ENCODE measurements at places on chromosomes 2 and 18. TPM values are rescaled to one million over a fixed set of nuclear protein-coding genes. Genes with fewer than 3 reads are reported as not detected.

GRCh38 chr2:181575024-181575649, 81.8 kb downstream of the CERKL start:
- peak; percentile 23 for DNase-seq

GRCh38 chr2:128252501-128252900, 66.2 kb downstream of the HS6ST1 start:
- no peak for DNase-seq

DNA sequence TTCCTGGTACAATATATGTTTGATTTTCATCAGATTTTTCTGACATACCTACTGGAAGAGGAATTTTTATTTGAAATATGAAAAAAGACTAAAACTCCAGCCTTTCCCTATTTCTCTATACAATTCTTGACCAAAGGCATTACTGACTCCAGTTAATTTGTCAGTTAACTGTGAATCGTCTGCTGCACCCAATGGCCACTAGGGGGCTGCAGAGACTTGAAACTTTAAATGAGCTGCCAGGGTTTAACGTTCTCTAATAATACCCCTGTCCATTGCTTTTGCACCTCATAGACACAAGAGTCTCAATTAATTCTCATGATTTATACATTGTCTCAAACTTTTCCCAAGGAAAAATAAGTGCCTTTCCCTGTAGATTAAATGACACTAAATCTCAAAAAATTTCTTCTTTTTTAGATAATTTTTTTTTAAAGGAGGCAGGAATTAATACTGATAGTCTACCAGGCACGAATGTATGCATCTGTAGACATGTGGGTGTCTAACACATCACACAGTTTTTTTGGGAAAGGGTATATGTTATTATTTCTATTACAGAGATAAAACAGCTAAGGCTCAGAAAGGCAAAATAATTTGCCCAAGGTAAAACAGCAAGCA, 1.8 kb upstream of the ALK start:
- DNase-seq, result peak; percentile 83

GRCh38 chr2:227324642-227324994, 433 bp upstream of the MFF start:
- no peak for DNase-seq

DNA sequence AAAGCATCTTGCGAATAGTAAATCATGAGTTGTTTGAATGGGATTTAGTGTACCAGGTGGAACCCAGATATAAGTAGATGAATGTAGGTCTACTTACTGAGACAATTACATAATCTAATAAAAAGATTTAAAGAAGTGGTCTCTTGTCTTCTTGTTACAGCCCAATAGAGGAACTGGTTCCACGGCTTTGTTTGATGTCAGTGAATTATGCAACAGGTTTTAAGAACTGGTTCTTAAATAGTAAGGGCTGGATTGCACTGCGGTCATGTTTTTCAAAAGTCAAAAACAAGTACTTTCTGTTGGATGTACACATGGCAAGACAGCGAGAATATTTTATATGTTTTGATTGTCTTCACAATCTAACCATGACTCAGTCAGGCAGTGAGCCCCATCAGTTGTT, 15.4 kb upstream of the SLC9A2 start:
- peak; percentile 39 for DNase-seq

GRCh38 chr2:236657215-236657614, 87.6 kb downstream of the ACKR3 start:
- no peak for DNase-seq

- no peak for DNase-seq
Observed at GRCh38 chr2:237149425-237149824, 63.7 kb downstream of the COPS8 start.

GRCh38 chr2:197121255-197121654, 189.3 kb downstream of the ANKRD44 start:
- DNase-seq, result no peak

DNA sequence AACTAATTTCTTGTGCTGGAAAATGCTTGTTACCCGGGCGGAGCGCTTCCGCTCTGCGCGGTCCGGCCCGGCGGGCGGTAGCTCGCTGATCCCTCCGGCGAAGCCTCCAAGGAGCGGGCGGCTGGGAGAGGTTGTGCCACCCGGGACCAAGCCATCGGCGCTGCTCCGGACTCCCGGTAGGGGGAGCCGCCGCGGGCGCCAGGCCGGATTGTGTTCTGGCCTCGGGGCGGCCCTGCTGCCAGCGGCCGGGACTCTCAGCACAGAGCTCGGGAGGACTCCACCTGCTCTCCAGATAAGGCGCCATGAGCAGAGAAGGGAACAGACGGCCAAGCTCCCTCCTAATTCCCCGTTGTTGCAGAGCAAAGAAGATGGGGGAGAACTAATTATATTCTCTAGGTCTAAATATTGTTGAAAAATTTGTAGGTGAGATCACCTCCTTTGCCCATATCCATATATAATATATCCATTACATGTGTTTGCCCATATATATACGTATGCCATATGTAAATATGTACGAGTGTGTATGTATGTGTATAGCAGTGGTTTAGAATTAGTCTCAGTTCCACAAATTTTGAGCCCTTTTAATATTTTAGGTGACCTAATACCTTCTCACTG, 13.8 kb upstream of the SATB2 start:
- DNase-seq, result peak; percentile 65

PKDCC gene
- total RNA-seq, result 83.9 TPM

MEP1B gene
- total RNA-seq, result not detected

DNA sequence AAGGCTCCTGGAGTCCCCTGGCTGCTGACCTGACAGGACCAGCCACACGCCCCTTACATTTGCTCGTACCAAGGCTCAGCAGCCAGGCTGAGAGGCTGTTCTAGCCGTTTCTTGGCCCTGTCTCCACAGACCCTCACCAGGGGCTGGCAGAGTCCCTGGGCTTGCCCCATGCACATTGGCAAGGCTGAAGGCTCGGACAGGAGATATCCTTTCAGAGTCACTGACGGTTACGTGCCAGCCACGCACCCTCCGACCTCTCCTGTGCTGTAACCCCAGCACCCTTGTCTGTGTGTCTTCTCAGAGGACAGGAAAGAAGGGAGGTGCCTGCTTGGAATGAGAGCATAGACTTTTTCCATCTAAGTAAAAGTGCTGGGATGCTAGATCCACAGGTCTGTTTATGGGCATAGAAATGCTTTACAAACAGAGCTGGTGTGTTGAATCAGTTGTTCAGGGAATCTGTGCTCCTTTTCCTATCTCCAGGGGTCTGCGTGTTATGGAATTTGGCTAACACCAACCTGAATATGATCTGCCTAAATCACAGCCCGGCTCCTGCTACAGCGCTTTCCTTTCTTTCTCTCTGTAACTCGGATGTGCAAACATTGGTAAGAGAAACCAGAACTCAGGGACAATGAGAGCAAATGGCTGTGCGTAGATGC, 41.0 kb downstream of the COPS8 start:
- DNase-seq, result peak; percentile 34

DNA sequence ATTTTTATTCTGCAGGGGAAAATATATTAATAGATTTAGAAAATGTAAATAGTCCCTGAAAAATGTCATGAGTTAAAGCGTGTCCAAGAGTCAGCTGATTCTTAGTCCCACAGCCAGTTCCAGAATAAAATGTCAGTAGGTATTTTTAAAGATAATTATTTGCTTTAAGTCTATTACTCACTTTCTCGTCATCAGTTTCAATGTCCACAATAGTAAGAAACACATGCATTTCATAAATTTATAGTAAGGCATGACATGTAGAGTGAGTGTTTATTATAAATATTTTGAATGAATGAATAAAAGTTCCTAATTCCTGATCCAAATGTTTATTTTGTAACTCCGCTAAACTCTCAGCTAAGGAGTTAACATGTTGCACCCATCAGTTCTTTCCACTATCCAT, 1044.0 kb upstream of the PIK3C3 start:
- no peak for DNase-seq

DNA sequence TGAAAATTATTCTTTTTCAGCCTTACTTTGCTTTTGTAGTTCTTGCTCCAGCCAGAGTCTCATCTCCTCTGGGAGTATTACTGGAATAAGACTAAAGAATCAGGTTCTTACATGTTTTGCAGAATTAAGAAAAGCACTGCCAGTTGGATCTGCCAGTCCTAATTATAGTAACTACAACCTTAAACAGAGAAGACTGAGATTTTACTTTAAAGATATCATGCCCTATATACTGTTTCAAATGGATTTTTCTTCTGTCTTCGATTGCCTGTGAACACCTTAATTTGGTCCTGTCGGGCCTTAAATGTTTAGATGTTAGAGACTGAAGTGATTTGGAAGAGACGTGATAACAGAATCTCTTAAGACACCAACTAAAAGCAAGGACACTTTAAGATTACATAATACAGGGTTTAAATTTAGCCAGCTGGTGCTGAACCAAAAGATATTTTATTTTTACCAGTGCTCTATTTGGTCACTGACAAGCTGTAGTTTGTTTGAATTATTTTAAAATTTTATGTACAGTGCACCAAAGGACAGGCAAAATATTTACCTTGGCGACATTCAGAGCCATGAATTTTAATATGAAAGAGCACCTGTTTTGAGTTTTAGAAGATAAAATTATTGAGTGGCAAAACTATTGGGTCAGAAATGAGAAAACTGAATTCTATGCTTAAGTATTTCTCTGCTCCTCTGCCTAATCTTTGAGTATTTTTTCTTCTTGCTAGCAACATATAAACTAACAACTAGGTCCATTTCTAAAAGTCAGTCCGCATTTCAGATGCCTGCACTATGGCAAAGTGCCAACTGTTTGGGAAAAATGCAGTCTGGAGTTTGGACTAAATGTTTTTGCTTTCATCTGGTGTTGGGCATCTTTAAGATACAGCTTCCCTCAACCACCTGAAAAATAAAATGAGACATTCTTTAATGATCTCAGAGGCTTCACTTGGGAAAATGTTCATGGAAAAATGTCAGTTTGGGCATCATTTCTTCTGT, 300.0 kb downstream of the XIRP2 start:
- no peak for DNase-seq

GRCh38 chr2:240252191-240252871, 111.9 kb upstream of the OTOS start:
- DNase-seq, result no peak

- DNase-seq, result no peak
Observed at GRCh38 chr2:240348522-240348921, 86.9 kb upstream of the GPC1 start.

GRCh38 chr2:164574931-164575330, 46.4 kb downstream of the GRB14 start:
- DNase-seq, result no peak

DNA sequence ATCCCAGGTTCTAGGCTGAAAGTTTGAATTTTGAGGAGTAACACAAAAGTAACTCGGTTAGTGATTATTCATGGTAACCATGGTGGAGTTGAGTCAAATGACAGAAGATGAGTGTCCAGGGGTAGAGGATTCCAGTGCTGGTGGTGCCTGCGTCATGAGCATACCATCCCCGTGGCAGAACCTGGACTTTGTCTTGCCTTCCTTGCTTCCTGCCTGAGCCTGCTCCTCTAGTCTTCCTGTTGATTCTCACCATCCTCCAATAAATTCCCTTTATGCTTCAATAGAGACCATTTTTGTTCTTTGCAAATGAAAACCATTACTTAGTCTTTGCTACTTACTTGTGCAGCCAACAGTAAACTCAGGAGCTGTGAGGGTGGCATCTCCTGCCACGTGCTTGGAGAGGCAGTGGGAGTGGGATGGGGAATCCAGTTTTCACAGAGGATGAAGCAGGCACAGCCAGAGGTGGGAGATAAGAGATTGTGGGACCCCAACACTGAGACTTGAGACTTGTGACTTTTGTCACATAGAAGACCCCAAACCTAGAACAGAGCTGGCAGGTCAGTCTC, 4.1 kb upstream of the YES1 start:
- DNase-seq, result no peak

GRCh38 chr2:72013726-72014125, 133.9 kb downstream of the CYP26B1 start:
- no peak for DNase-seq

DNA sequence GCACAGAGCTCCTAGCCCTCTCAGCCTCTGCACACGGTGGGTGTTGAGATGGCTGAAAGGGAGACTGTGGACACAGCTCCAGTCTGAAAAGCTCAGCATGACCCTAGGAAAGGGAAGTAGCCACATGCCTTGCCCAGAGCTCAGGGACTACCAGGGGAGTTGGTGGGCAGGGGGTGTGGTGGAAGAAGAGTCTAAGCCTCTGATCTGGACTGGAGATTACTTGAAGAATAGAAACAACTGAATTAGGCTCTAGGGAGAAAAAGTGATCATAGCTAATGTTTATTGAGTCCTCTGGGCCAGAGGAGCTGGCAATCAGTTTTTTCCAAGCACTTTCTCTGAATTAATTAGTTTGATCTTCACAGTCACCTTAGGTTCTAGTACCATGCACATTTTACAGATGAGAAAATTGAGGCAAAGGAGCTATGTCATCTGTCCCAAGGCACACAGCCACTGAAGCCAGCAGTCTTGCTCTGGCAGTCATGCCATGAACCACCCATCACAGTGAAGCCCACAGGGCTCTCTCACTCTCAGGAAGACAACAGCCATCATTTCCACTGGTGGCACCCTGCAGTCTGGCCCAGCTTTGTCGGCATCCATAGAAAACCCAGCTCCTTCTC, 10.3 kb downstream of the SDC1 start:
- no peak for DNase-seq

SH3RF3 gene
- 0.16 TPM for total RNA-seq

DNA sequence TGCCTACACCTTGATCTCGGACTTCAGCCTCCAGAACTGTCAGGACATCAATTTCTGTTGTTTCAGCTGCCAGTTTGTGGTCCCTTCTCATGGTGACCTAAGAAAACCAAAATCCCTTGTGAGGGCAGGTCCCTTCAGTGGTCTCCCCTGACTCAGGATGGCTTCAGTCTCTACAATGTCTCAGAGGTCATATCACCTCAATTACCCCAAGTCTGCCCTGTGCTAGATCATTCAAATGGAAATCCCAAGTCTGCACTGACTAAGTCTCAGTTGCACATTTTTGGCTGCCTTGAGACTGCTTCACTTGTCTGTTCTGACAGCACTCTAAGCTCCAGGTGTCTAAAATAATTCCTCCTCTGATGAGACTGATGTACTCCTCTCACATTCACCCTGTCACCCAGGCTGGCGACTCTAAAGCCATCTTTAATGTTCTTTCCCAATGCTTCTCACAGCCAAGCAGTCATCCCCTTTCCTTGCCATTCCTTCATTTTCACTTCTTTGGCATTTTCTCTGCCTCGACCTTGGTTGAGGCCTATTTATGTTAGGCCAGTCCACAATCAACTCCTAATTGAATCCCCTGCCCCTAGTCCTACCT, 470.8 kb downstream of the DLGAP1 start:
- no peak for DNase-seq

Data from HT-29 (cell line).